Frontal cortex (tissue), 4 donors: ENCODE measurements at places on chromosomes 11 and 22.

DNA sequence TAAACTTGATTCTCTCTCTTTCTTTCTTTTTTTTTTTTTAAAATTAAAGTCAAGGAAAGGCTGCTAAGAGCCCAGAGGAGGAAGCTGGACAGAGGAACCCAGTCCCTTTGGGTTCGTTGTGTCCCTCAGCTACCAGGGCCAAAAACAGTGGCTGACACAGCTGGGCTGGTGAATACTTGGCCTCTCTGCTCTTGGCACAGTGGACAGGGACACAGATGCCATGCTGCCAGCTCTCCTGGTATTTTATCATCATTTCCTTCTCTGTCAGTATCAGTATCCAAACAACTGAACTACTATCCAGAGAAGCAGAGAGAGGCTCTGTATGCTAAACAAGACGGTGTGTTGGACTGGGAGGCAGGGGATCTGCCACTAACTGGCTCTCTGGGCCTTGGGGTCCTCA, 123.7 kb upstream of the CCDC90B start:
- DNase-seq = peak; percentile 3

- DNase-seq = no peak
These were observed 34.3 kb downstream of the GRIK4 start for GRCh38 chr11:120545813-120546212.

DNA sequence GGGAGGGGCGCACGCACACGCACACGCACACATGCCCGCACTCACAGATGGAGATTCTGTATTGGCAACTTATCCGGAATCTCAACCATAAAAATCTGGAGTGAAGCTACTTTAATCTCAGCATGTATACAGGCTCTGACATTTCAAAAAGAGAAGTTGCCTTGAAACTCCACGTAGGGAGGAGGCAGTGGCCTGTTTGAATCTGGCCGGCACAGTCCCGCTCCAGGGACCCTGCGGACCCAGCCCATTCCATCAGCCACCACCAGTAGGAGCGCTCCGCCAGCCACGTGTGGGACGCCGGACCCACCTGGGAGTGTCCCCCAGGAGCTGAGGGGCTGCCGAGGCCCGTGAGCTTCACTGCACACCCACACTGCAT, 1.9 kb upstream of the SYT8 start:
- no peak for DNase-seq

GRCh38 chr22:17705951-17706900, 67.7 kb downstream of the BCL2L13 start:
- peak; percentile 66 for DNase-seq

- DNase-seq = peak; percentile 26
These were observed 847 bp downstream of the ME3 start for GRCh38 chr11:86671531-86672006.

- no peak for DNase-seq
These were observed 4.3 kb downstream of the SCUBE1 start for GRCh38 chr22:43338766-43339345.

- DNase-seq = no peak
These were observed 106.8 kb upstream of the ALX4 start for GRCh38 chr11:44416776-44417175.

- no peak for DNase-seq
These were observed 18.1 kb downstream of the TBC1D10A start for GRCh38 chr22:30308518-30309230.
